ENCODE measurements at places on chromosomes 1 and 21.

DNA sequence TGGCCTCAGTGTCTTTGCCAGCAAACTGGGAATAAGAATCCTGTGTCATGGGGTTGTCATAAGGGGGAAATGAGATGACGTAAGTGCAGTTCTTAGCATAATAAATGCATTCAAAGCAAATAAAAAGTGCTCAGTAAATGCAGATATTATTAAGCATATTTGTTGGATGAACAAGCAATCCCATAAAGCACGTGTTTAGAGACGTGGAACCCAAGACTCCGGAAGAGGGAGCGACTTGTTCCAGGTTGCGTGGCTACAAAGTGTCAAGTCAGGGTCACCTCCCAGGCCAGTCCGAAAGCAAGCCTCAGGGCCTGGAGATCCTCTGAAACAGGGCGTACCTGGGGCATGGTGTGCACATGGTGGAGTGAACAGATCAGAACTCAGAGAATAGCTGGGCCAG lies 58.0 kb upstream of the LAPTM5 start:
- DNase-seq: no peak

GRCh38 chr21:16533692-16534407 lies 804.1 kb downstream of the USP25 start:
- no peak for DNase-seq

GRCh38 chr1:77015748-77016341 lies 148.6 kb downstream of the ST6GALNAC5 start:
- no peak for DNase-seq

- peak; percentile 25 for DNase-seq
Measured at GRCh38 chr1:151458802-151459330, 428 bp downstream of the POGZ start.

GRCh38 chr1:153742411-153743142 lies 14.7 kb downstream of the INTS3 start:
- no peak for DNase-seq
